Activated naive CD4-positive, alpha-beta T cell treated with Interleukin-2 at 50 U/mL for 16 hours (primary cell): ENCODE measurements at places on chromosomes 11 and 22.

DNA sequence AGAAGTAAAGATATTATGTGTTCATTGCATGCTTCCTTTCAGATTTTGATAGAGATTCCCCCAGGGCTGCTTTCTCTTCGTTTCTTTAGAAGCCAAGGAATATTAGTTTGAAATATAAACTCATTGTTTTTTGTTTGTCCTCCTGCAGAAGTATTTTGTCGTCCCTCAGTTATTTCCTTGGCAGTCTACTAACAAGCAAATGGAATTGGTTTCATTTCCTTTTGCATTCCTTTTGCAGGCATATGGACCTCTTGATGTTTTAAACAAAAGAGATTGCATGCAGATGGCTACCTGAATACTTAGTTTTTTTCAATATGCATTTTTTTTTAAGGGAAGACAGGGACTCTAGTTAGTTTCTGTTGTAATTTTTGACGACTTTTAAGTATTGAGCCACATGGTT is 62.2 kb downstream of the BCL2L13 start:
- DNase-seq: no peak

DNA sequence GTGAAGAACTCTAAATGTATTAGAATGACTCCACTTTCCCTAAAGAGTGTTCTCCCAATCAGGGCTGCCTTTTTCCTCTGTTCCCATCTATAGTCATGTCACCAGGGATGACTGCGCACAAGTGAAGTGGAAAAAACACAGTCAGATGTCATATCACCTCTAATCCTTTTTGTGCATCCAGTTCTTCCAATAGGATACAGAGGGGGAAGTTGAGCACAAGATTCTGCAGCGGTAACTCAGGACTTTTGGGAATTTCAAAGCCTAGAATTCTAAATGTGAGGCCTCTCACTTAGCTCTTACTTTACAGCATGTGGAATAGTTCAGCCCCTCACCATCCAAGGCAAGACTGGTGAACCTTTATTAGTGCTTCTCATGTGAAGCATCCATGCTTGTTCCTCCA is 602.6 kb downstream of the NTM start:
- DNase-seq: no peak

DNA sequence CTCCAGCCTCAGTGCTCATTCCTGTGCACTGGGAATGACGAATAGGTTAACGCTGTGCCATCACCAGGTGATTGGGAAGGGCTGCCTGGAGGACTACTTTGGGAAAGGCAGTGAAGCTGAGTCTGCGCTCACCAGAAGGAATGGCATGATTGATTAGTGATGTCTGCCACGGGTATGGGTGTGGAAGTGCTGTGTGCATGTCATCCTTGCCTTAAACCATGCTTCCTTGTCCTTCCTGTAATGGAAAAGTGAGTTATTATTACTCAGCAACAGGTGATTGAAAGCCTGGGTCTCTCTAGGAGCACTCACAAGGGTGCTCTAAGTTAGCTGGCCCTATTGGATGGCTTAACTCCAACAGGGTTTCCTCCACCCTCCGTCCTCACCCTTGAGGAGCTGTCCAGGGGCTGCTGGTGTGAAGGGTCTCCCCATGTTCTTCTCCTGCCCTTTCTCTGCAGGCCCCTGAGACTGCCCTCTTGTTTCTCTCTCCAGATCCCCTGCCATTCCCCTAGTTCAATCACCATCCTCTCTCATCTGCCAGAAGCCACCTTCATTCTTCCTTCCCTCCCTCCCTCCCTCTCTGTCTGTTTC is 121.9 kb upstream of the NECTIN1 start:
- no peak for DNase-seq

DNA sequence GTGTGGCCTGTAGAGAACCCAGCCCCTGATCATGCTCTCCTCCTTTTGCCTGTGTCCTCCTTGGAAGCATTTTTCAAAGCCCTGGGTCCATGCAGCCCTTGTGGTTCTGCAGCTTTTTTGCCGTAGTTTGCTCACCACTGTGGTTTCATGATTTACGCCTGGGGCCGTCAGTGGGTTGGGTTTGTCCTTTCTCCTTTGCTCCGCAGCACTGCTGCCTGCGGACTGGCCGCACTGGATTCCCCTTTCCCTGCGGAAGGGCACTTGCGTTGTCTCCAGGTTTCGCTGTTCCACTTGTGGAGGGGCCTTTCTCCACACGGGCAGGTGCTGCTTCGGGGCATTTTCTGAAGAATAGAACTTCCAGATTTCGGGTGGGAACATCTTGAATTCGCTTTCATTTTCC is 1260.9 kb downstream of the BRD1 start:
- DNase-seq: no peak

DNA sequence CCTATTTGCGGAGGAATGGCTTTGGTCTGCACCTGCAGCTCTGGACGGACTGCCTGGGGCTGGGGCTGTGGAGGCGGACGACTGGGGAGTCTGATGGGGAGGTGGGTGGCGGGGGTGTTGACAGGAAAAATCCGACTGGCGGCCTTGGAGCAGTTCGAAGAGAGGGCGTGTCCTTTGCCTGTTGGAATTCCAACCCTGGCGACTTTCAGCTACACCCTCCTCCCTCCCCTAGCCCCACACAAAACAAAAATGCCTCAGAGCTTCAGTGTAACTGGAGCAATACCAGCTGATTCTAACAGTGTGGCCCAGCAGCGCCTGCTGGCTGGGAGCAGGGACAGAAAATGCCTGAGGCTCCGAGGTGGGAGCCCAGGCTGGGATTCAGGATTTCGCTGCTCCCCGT is 85.4 kb downstream of the ATXN10 start:
- no peak for DNase-seq

DNA sequence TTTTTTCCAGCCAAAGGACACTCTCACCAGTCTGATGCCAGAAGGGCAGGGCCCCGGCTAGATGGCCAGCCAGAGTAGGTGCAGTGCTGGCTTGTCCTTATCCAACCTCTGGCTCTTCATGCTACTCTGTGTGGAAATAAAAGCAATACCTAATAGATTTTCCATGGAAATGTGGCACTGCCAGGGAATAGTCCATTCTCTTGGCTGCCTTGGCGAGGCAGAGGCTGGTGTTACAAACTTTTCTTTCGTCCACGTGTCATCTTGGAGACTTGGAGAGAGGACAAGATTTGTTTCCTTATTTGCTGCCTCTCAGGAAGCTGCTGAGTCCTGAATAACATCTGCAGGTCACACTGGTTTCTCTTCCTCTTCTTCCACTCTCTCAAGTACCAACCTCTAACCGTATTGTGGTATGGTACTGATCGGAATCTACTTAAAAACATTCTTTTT is 17.2 kb upstream of the C1QTNF4 start:
- no peak for DNase-seq

DNA sequence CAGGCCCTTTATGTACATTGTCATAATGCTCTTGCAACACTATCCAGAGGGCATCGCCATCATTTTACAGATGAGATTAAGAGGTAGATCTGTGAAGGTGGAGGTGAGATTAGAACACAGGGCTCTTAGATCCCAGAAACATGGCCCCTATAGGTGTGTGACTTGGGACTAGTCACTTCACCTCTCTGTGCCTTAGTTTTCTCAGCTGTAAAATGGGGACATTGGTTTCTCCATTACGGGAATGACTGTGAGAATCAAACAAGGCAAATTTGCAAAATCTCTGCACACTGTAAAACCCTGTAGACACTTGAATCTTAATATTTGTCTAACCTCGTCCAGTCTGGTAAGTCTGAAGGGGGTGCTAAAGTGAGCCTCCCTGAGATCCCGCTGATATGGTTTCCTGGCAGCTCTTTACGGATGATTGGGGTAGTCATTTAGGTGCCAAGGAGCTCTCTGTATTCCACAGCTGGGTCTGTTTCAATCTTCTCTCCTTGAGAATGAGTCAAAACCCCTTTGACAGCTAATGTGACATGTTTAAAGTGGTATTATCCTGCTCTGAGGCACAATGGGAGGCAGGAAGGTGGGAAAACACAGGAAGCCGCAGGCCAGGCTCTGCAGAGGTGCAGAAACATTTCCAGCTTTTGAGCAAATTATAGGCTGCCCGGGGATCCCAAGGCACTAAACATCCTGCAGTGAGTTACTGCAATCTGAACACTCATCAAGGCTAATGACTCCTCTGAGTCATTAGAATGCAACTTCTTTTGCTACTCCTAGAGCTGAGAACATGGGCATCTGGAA is 140.8 kb downstream of the CCDC81 start:
- no peak for DNase-seq
